ENCODE measurements at places on chromosomes 5 and 9. TPM values are rescaled to one million over a fixed set of nuclear protein-coding genes. Genes with fewer than 3 reads are reported as not detected.

HMMR gene
- total RNA-seq: 24.9 TPM

PAEP gene
- 0.25 TPM for total RNA-seq

CSF1R gene
- total RNA-seq: 0.31 TPM

ANKRD18A gene
- 9.9 TPM for total RNA-seq

PLPP7 gene
- not detected for total RNA-seq

BASP1 gene
- 209 TPM for total RNA-seq

ABCA1 gene
- total RNA-seq: 3.5 TPM

PTGDS gene
- 1.4 TPM for total RNA-seq

PCDHA2 gene
- 0.09 TPM for total RNA-seq

LCN6 gene
- total RNA-seq: not detected

PTGES2 gene
- total RNA-seq: 99.8 TPM

SVEP1 gene
- 1.7 TPM for total RNA-seq

AMBP gene
- 7.1 TPM for total RNA-seq

GTF3C5 gene
- total RNA-seq: 66.6 TPM

TMEM215 gene
- total RNA-seq: 0.02 TPM

CACNA1B gene
- 0.03 TPM for total RNA-seq

SNX18 gene
- 6.4 TPM for total RNA-seq

LIFR gene
- total RNA-seq: 6.7 TPM

TMC1 gene
- 0.02 TPM for total RNA-seq

SLC34A3 gene
- total RNA-seq: 0.15 TPM

SPEF2 gene
- total RNA-seq: 1.8 TPM

HCN1 gene
- not detected for total RNA-seq

C9 gene
- total RNA-seq: not detected

RFESD gene
- total RNA-seq: 1.3 TPM

NFX1 gene
- 31.7 TPM for total RNA-seq

PRELID1 gene
- total RNA-seq: 272 TPM
